ENCODE measurements at places on chromosomes 16 and 17. TPM values are rescaled to one million over a fixed set of nuclear protein-coding genes. Genes with fewer than 3 reads are reported as not detected.

ABCA9 gene
- 4.2 TPM for polyA plus RNA-seq

NRN1L gene
- not detected for polyA plus RNA-seq

KLHL10 gene
- 0.50 TPM for polyA plus RNA-seq

C17orf107 gene
- 0.71 TPM for polyA plus RNA-seq

SPG7 gene
- 140 TPM for polyA plus RNA-seq

TNFRSF17 gene
- polyA plus RNA-seq, result 0.18 TPM

DNA sequence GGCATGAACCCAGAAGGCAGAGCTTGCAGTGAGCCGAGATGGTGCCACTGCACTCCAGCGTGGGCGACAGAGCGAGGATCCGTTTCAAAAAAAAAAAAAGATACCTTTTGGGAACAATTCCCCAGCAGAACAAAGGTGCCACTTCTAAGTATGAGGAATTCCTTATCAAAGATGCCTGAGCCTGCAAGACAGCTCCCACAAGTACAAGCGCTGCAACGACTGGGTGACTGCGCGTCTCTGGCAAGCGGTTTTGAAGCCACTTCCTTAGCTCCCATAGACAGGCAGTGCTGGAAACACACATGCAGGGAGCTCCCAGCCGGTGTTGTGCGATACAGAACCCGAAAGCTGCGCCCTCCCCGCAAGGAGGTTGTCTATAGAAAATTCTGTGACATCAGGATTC lies 60.5 kb downstream of the ADCY9 start:
- DNase-seq, result no peak

DNA sequence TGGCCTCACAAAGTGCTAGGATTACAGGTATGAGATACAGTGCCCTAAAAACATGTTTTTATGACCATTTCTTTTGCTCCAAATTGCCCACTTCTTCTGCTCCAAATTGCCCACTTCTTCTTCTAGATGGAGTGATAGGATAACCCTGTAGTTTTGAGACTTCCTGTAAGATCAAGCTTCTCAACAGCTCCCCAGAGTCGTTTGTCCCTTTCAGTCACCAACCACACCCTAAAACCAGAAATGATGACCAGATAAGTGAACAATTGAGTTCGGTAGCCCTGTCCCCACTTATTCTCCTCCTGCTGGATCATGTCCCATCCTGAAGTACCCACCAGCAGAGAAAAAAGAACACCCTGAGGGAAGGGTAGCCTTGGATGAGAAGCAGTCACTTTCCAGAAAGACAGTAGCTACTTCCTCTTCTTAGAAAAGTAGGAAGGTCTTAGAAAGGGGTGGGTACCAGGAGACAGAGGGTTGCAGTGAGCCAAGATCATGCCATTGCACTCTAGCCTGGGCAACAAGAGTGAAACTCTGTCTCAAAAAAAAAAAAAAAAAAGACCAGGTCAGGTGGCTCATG lies 2.5 kb downstream of the ODAD4 start:
- DNase-seq, result no peak

GRCh38 chr16:67865318-67865717 lies 7.5 kb upstream of the EDC4 start:
- DNase-seq, result no peak

DNA sequence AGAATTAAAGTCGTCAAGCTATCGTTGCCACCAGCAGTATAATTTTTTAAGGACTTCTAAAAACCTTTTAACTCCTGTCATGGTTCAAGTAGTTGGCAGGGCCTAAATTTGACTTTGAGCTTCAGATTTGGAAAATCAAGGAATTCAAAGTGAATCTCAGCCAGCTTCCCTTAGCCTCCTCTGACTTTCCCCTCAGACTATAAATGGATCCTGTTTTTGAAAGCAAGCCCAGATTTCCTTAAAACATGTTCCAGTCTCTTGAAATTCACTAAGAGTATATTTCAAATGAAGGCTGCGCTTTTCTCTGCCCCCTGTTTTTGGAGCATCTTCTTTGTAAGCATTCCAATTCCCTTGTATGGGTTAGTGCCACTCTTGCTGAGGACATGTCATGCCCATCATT lies 101.8 kb upstream of the CDH8 start:
- DNase-seq, result no peak

All from left kidney (tissue), 8 donors.